ENCODE measurements at places on chromosomes 13 and 19. TPM values are rescaled to one million over a fixed set of nuclear protein-coding genes. Genes with fewer than 3 reads are reported as not detected.

The ZNF85 gene
- total RNA-seq = 3.5 TPM

The PSG1 gene
- total RNA-seq = not detected

DNA sequence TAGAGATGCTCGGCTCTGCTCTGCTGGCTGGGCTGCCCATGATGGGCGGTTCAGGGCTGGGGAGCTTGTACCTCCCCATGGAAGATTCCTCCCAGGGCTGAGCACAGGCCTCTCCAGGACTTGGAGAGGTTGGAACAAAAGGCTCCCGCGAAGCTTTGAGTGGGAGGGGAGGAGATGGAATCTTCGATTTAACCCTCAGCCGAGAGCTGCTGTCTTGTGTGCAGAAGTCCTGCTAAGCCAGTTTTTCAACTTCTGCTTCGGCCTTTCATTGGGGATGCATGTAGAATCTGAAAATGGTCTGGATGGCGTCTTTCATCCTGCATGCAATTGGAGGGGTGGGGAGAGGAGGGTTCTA is 163.3 kb downstream of the KDM4B start:
- DNase-seq = no peak

GRCh38 chr13:37886879-37887278 is 17.3 kb upstream of the TRPC4 start:
- no peak for DNase-seq

- DNase-seq = no peak
Observed at GRCh38 chr19:28301463-28301862, 911.5 kb downstream of the UQCRFS1 start.

GRCh38 chr19:51887522-51888498 is at the start of gene ZNF577:
ZNF577 (minus strand) TSS chr19:51887951; CDS start chr19:51880382, 7,569 bp downstream.
- DNase-seq = peak; percentile 95
